ENCODE measurements at places on chromosomes 4 and X. TPM values are rescaled to one million over a fixed set of nuclear protein-coding genes. Genes with fewer than 3 reads are reported as not detected.
A peak's percentile ranks its signal among the peaks of the same experiment; 100 is the strongest.

DNA sequence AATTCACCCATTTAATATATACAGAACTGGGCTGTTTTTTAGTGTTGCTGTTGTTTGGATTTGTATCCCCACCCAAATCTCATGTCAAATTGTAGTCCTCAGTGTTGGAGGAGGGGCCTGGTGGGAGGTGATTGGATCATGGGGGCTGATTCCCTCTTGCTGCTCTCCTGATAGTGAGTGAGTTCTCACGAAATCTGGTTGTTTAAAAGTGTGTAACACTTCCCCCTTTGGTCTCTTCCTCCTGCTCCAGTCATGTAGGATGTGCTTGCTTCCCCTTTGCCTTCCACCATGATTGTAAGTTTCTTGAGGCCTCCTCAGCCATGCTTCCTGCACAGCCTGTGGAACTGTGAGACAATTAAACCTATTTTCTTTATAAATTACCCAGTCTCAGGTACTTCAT is 141.6 kb upstream of the AADAT start:
- DNase-seq: no peak

DNA sequence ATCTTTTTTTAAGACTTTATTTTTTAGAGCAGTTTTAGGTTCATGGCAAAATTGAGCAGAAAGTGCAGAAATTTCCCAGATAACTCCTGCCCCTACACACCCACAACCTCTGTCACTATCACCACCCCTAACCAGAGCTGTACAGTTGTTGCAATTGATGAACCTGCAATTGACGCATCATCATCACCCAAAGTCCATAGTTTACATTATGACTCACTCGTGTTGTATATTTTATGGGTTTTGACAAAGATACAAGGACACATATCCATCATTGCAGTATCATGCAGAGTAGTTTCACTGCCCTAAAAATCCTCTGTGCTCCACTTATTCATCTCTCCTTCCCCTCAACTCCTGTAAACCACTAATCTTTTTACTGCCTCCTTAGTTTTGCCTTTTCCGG is 34.5 kb upstream of the WAS start:
- no peak for DNase-seq

CT45A10 gene
- polyA plus RNA-seq: not detected

GRCh38 chr4:147599769-147600168 is 17.4 kb upstream of the TMEM184C start:
- no peak for DNase-seq

DNA sequence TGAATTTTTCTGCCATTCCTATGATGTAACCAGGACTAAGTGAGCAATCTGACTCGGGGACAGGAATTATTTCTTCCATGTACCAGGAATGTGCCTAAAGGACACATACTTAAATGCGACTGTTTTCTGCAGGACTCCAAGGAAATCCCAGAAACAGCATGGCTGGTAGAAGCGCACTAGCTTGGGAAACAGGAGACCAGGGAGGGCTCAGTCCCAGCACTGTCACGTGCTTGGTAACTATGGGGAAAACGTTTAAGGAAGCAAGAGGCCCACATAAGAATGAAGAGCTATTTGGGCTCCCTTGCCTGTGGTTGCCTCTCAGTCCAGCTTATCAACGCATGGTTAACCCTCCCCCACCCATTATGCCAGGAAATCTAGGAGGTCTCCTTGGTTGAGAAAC is 19.6 kb downstream of the MPP1 start:
- DNase-seq: no peak

CXorf66 gene
- polyA plus RNA-seq: not detected

GRCh38 chr4:47010347-47010911 is 17.0 kb upstream of the GABRA4 start:
- no peak for DNase-seq

DNA sequence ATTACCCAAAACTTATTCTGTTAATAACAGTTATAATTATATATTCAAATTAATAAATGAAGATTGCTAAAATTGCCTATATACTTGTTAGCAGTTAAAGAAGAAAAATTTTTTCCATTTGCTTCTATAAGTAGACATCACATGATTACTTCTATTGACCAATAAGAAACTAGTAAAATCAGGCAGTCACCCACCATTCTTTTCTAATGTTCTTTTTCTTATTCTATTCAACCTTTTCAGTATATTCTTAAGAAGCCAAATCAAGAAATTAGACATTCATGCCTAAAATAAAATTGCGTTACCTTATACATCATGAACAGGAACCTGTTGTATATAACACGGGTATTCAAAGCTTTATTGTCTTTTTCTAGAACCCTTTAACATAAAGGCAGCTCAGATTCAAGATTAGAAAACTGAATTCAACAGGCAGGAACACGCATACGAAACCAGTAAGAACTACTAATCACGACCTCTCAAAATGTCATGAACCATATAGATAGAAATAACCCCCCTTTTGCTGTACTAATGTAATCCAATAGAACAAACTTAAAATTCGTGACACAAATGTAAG is 568.1 kb upstream of the DIPK2B start:
- DNase-seq: no peak

- no peak for DNase-seq
Observed at GRCh38 chr4:122980860-122981259, 58.5 kb upstream of the NUDT6 start.

IBSP gene
- not detected for polyA plus RNA-seq

DNA sequence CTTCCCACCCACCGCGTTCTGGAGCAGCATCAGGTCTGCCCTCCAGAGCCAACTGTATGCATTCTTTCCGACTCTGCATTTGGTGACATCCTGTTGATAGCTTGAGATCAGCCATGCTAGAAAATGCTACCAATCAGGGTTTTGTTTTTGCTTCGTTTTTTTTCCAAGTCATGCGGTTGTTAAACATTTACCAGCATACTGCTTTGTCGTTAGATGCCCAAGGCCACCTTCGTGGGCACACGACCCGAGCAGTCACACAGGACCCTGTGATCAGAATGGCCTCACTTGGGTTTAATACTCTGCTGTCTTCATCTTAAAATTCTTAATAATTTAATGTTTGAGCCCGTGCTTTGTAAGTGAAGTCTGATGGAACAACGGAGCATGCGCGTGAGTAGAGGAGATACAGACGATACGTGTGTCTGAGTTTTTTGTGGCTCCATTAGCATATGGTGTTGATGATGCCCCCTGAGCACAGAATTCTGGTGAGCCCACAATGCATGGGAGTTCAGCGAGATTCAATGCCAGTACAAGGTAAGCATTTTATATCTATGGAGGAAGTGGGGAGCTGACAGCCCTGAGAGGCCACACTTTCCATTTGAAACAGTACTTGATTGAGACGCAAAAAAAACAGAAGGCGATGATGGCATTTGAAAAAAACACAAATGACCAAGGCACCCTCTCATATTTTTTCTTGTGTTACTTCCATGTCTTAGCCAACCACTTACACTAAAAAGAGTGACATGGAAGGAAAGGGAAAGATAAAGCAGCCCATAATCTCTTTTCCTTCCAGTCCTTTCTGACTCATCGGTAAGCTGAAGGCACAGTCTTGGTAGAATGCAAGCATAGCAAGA is 323.6 kb downstream of the BCOR start:
- DNase-seq: no peak

ASB12 gene
- not detected for polyA plus RNA-seq

DNA sequence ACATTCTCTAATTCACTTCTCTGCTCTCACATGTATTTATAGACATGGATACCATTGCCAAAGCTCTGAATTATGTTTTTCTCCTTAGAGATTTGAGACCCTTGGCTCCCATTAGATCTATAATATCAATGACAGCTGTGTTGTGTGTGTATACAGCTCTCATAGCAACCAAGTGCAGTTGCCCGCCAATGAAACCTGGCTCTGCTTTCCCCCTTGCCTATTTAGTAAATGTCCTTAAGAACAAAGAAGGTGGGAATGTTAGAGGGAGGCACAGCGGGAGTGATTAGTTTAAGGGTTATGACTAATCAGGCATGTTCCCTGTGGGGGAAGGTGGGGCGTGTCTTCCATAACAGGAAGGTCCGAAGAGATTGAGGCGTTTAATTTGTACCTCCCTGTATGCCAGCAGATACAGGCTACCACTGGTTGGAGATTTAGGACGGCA is 100.5 kb upstream of the TBC1D9 start:
- no peak for DNase-seq

RIBC1 gene
- 1.5 TPM for polyA plus RNA-seq

DNA sequence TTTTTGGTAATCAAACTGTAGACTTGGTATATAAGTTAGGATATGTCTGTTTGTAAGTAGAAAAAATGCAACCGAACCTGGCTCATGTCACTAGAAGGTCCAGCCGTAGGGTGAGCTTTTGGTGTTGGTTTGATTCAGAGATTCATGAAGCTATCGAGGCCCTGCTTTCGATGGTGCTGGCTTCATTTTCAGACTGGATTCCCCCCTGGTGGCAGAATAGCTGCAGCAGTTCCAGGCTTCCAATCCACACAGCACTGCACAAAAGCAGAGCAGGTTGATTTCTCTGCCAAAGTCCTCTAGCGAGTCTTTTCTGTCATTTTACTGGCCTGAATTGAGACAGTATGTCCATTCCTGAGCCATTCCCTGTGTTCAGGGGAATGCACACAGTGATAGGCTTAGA is 33.1 kb downstream of the PDK3 start:
- DNase-seq: peak; percentile 51

DNA sequence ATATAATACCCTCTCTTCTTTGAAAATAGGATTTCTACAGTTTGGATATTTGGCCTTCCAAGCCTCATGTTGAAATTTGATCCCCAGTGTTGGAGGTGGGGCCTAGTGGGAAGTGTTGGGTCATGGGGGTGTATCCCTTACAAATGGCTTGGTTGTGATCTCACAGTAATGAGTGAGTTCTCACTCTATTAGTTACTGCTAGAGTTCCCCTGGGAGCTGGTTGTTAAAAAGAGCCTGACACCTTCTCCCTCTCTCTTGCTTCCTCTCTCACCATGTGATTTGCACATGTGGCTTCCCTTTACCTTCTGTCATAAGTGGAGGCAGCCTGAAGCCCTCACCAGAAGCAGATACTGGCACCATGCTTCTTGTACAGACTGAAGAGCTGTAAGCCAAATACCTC is 73.9 kb downstream of the HDAC8 start:
- DNase-seq: no peak

IL2RG gene
- polyA plus RNA-seq: 0.12 TPM

GIMD1 gene
- not detected for polyA plus RNA-seq

- no peak for DNase-seq
Observed at GRCh38 chrX:43002526-43003203, 224.7 kb upstream of the PPP1R2C start.

DNA sequence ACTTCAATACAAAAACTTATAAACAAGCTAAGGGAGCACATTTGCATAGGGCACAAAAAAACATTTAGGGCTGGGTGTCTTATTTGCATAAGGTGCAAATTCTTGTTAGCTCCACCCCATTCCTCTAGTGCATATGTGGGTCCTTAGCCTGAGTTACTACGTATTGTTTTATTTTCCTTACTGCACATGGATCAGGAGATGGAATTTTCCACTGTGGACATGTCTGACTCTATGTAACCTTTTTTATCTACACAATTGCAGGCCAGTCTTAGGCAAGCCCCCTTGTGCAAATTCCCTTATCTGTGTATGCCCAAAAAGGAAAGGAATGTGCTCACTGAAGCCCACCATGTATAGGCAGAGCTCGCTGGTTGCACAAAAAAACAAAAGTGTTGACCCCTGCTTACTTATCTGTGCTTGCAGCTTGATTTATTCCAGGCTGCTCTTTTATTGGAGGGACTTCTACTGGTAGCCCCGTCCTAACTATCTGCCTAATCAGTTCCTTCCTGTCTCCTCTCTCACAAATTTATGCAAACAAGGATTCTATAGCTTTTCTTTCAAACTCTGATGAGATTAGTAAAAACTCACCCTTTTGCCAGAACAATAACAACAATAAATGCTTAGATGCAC is 359.0 kb upstream of the MAGEB16 start:
- no peak for DNase-seq

- DNase-seq: no peak
Observed at GRCh38 chrX:111254896-111255693, 15.2 kb downstream of the CAPN6 start.

DNA sequence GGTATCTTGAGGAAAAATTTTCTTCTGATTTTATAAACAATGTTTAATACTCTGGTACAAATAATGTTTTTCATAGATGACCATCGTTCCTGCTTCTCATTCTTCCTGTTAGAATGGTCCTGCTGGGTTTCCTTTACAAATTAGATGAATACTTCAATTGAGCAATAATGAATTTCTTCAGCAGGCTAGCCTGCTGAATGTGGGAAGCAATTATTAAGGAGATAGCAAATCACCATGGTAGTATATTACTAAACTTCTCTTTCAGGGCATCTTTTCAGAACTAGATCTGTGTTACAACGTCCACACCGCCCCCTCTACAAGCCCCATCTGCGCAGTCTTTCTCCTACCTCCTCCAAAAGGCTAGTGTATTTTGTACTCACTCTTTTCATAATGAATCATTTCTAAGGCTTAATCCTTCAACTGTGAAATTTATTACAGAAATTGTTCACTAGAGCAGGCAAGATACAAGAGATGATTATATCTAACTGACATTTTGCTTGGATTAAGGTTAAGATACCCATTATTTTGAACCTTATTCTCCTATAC is 38.4 kb downstream of the GPRIN3 start:
- no peak for DNase-seq

GRCh38 chrX:109974906-109975655 is 27.8 kb upstream of the TMEM164 start:
- DNase-seq: no peak

- no peak for DNase-seq
Observed at GRCh38 chr4:84417997-84418709, 80.9 kb downstream of the NKX6-1 start.

DNA sequence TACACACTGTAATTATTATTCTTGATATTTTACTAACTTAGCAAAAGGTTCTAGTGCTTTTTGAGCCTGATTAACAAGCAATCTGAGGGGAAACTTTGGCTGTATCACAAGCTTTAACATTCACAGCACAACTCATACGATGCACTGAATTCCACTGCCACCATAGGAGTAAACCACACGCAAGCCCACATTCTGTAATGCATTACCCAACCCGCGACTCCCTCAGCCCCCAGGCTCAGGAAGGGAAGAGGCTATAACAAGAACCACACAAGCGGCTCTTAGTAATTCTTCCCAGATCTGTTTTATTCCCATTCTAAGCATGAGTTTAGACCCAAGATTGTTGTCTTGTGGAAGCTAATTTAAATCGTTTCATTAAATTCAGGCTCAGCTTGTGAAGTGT is 138.5 kb upstream of the TBL1X start:
- no peak for DNase-seq

GRIPAP1 gene
- polyA plus RNA-seq: 27.7 TPM

DGAT2L6 gene
- polyA plus RNA-seq: not detected

DNA sequence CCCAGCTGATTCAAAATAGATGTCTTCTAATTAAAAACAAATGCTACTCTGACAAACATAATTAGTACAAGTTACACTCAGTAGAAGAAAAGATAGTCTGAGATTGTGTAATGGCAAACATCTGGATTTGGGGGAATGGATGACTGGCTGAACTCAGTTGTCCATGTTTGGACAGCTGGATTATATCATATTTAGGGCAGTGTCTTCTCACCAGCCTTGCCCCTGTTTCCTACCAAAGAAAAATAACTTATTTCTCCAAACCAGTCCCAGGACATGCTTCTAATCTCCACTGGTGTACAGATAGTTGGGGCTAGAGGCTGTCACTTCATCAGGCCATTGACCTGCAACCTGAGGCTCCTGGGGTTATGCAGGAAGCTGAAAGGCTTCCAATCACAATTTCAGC is 237.3 kb downstream of the USP46 start:
- no peak for DNase-seq

WAS gene
- polyA plus RNA-seq: 0.44 TPM

NKX6-1 gene
- polyA plus RNA-seq: 0.24 TPM

ERCC6L gene
- polyA plus RNA-seq: 13.5 TPM
